ENCODE measurements at places on chromosomes 1 and 21.

DNA sequence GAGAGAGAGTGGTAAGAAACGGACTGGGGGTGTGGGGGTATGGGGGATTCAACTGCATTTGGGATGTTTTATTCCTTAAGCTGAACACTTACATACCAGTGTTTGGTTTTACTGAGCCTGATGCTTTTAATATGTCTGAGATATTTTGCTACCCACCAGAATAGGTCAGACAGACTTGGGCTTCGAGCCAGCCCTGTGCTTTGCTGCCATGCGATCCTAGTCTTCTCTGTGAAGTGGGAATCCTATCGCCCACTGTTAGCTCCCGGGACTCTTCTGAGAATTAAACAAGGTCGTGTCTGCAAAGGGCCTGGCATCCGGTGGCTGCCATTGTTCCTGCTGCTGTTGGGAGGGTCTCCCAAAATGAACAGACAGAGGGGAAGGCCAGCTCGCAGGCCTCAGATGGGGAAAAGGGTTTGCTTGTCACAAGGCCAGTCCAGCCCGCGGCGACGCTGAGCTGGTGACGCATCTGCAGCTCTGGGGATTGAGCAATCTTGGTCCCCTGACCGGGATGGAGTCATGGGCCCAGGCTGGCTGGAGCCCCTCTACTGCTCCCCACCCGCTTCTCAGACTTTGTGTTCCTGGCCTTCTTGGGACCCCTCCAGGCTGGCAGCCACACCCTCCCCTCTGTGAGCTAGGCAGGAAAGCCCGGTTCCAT lies 26.9 kb upstream of the ECE1 start:
- no peak for DNase-seq

DNA sequence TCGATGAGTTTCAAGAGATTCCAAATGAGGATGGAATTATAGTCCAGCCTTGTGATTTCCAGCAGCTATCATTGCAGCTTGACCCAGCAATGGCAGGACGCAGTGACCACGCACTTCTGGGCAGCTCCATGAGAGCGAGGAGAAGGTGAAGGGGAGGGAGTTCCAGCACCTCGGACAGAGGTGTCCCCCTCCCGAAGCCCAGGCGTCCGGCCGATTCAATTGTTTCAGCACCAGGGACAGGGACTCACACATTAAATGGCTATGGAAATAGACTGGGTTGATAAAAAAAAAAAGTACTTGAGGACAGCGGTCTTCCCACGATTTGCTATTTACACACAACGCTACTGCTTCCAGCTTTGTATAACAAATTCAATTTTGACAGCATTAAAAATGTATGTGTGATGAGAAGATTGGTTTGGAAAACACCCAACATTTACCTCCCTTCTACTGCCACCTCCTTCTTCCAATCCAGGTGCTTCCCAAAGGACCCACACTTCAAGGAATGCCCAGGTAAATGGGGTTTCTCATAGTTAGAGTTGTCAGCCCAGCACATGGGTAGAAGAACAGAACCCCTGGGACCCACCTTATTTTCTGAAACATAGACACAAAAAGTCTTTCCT lies 71.8 kb downstream of the DISP3 start:
- peak; percentile 15 for DNase-seq

GRCh38 chr1:85407746-85408377 lies 57.1 kb downstream of the DDAH1 start:
- DNase-seq: no peak

GRCh38 chr1:47351305-47351704 lies 17.7 kb downstream of the CMPK1 start:
- no peak for DNase-seq

DNA sequence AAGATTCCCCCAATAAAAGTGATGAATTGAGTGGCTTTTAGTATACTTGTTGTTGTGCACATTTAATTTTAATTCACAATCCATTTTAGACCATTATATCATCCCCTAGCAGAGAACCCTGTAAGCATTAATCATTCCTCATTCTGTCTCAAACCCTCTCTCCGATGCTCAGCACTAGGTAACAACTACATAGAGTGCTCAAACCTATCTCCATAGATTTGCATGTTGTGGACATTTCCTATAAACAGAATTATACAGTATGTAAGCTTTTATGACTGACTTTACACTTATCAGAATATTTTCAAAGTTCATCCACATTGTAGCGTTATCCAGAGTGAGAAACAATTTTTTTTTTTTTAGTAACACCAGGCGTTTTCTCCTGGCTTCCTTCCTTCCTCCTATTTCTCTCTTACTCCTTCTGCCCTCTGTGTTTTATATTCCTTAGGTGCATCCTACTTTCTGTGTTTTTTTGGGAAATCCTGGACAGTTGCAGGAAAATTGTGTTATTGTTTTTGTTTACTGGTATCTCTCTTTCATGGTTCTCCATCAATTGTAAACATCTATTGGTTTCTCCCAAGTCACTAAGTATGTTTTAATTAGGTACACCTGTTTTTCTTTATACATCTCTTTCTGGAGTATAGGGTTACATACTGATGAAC lies 1528.0 kb upstream of the TPTE start:
- DNase-seq: no peak
